ENCODE measurements at places on chromosomes 5 and 9. TPM values are rescaled to one million over a fixed set of nuclear protein-coding genes. Genes with fewer than 3 reads are reported as not detected.
A peak's percentile ranks its signal among the peaks of the same experiment; 100 is the strongest.

DNA sequence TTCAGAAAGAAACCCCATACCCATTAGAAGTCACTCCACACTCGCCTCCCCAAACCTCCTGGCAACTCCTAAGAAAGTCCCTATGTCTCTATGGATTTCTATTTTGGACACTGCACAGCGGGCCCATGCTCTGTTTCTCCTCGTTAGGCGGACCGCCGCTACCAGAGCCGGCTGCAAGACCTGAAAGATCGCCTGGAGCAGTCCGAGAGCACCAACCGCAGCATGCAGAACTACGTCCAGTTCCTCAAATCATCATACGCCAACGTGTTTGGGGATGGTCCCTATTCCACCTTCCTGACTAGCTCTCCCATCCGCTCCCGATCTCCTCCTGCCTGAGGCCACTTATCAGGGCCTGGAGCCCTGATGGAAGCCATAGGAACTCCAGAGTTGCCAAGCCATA, 4.6 kb upstream of the GLE1 start:
- DNase-seq, result peak; percentile 8

- no peak for DNase-seq
Measured at GRCh38 chr5:163913548-163913947, 408.1 kb downstream of the MAT2B start.

- DNase-seq, result no peak
Measured at GRCh38 chr9:16112116-16112515, 559.3 kb downstream of the CCDC171 start.

DNA sequence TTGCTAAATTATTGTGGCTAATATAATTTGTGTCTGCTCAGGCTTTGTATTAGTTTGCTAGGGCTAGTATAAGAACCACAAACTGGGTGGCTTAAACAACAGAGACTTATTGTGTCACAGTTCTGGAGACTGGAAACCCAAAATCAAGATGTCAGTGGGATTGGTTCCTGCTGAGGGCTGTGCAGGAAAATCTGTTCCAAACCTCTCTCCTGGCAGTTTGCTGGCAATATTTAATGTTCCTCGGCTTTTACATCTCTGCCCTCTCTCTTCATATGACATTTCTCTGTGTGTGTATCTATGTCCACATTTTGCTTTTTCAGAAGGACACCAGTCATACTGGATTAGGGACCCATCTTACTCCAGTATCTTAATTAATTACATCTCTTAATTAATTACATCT, 498.8 kb upstream of the CD180 start:
- no peak for DNase-seq

DNA sequence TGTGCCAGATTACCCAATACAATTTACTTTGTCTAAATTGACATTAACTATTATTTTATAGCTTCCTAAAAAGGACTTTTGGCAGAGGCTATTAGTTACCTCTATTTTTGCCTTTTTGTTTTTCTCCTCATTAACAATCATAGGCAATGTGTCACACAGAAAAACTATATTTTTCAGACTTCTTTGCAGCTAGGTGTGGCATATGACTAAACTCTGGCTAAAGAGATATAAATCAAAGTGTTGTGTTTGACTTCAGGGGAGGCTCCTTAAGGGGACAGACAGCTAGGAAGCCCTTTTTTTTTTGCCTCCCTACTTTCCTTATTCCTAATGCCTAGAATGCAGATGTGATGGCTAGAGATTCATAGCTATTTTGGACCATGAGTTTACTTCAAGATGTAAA, 19.7 kb upstream of the GCNT4 start:
- DNase-seq, result no peak

DNA sequence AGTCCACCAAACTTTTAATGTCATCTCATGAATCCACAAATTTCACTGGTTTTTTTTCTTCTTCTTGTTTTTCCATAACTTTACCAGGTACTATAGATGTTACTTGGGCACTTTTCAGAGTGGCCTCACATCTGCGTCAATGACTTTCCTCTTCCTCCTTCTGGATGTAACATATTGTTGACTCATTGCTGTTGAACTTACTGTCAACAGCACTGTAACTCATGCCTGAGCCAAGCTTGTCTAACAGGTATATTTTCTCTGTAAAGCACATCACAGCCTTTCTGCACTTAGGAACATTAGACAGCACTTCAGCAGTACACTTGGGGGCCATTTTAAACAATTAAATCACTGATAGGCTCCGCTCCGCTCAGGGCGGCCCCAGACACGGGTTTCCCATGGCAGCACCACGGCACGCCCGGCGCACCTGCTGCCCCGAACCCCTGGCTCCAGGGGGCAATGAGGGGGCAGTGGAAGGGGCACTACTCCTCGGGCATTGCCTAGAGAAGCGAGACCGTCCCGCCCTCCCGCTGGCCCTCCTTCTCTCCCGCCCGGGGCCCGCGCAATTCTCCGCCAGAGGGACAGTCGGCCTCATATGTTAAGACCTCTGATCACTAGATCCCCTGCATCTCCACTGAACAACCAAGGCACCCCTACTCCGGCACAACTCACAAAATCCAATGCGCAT, 41.9 kb upstream of the SPATA31C2 start:
- no peak for DNase-seq

- no peak for DNase-seq
Measured at GRCh38 chr9:115121181-115121580, 3.2 kb upstream of the TNC start.

DNA sequence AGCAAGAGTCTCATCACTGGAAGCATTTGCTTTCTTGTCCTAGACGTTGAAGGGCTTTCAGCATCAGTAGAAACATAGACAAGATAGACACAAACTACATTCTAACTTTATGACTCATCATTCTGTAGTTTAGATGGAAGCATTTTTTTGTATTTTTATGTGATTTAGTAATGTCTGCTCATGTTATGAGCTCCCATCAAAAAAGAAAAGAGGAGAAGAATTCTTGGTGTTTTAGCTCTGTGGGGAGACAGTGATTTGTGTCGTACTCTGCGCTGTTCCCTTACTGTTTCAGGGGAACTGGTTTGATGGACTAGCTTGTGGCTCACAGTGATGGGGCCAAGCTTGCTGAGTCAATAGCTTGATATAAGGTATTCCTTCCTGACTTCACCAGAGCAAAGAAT, 159.2 kb upstream of the WWC1 start:
- no peak for DNase-seq

DNA sequence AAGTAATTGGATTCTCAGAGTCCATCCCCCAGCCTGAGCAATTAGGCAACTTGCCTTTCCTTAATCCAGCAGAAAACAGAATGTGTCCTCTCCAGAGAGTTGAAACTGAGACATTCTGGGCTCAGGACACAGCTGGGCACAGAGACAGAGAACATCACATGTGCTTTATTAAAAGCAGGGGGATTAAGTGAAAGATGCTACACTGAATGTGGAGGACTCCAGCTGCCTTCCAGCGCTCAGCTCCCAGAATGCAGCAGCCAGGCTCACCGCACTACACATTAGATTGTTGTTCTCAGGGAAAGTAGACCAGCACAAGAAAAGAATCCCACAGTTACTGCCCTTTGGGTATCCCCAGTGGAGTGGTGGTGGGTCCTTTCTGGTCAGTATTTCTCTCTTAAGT, 141.6 kb upstream of the IL12B start:
- DNase-seq, result no peak

GRCh38 chr9:111450124-111450523, 34.1 kb downstream of the ECPAS start:
- DNase-seq, result no peak

DNA sequence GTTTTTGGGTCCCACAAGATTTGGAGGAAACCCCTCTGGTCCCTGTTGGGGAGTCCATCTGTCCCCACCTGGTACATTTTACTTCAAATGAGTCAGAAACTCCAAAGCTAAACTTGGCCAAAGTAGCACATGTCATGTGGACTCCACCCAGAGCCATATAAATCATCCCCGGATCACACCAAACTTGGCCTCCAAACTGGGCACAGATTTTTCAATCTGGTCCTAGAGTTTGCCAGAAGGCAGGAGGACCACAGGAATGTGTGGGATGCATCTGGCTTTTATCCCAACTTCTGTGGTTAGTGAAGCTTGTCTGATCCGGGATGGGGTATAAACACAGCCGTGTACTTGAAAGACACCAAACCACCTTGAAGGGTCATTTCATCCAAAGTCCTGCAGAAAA, 66.3 kb downstream of the MAT2B start:
- DNase-seq, result no peak

GRCh38 chr9:5899292-5899691, 8.6 kb downstream of the MLANA start:
- DNase-seq, result peak; percentile 56

- DNase-seq, result no peak
Measured at GRCh38 chr9:84123648-84124406, 143.2 kb downstream of the RMI1 start.

DNA sequence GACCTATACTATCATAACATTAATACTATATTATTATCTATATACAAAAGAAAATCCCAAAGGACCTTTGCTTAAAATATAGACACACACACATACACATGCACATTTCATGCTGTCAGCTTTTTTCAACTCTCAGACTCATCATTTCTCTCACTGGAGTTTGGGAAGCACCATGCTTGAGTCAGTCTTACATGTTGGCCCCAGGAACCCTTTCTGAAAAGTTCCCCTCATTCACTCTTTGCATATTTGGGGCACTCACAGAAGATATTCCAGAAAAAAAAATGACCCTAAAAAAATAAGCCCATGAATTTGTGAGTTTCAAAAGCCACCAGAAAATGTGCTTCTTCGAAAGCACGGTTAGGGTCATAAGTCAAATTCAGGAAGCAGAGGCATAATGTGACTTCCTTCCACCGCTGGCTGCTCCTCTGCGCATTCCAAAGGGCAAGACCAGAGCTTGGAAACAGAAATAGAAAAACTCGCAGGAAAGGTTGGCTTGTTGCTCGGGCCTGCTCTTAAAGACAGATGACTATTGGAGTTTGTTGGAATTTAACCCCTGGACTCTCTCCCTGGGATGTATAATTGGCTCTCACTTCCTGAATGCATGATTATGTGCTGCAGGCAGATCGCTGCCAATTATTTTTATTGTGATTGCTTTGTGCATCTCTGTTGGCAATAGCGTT, 129.7 kb upstream of the IQGAP2 start:
- DNase-seq, result no peak

The ALDOB gene
- total RNA-seq, result not detected

The HOMER1 gene
- 31.9 TPM for total RNA-seq

The THBS4 gene
- 3.4 TPM for total RNA-seq
